ENCODE measurements at places on chromosomes 11 and 22.

GRCh38 chr11:48024635-48025071 is 44.3 kb downstream of the PTPRJ start:
- DNase-seq = no peak

DNA sequence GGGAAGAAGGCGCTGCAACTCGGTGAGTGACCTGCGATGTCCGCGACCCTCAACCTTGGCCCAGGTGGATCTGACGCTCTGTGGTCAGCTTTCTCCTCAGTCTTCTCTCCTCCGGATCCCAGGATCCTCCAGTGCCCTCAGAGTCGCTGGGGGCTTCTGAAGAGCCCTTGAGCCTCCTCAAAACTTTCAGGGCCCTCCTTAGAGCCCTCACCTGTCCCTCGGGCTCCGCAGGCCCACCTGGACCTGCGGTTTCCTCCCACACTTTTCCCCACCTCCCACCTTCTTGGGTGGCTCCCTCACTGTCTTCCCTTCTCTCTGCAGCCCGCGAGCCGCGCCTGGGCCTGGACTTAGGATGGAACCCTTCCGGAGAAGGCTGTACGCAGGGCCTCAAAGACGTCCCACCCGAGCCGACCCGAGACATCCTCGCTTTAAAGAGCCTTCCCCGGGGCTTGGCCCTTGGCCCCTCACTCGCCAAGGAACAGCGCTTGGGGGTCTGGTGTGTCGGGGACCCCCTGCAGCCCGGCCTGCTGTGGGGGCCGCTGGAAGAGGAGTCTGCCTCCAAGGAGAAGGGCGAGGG is 335 bp downstream of the ZNF408 start:
- no peak for DNase-seq

- no peak for DNase-seq
Observed at GRCh38 chr11:115159207-115159606, 345.0 kb downstream of the CADM1 start.

GRCh38 chr11:20080032-20080685 is 80.1 kb downstream of the DBX1 start:
- DNase-seq = no peak

- no peak for DNase-seq
Observed at GRCh38 chr22:46391486-46392136, 56.1 kb downstream of the TRMU start.

GRCh38 chr11:69250186-69251056 is 43.5 kb upstream of the MYEOV start:
- DNase-seq = no peak

DNA sequence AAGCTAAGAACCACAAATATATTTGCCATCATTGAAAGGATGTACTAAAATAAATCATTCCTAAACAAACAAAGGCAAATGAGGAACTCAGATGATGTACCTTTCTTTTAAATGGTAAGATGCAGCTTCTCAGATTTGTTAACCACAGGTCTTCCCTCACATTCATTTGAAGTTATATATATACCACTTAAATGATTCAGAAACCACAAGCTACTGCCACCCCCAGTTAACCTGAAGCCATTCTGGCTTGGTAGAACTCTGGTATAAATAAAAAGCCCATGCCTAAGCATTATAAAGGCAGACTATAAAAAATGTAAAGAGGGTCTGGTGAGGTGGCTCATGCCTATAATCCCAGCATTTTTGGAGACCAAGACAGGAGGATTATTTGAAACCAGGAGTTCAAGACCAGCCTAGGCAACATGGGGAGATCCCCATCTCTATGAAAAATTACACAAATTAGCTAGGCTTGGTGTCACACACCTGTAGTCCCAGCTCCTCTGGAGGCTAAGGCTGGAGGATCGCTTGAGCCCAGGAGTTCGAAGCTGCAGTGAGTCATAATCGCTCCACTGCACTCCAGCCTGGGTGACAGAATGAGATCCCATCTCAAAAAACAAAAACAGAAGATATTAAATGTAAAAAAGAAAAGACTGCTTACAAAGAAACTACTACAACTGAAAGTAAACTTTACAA is 1185.3 kb downstream of the JRKL start:
- DNase-seq = no peak

GRCh38 chr11:49851511-49851910 is 100.7 kb upstream of the OR4C13 start:
- DNase-seq = no peak

- DNase-seq = no peak
Observed at GRCh38 chr11:85464283-85464682, 162.9 kb downstream of the DLG2 start.
